Right renal pelvis (tissue), 4 donors: ENCODE measurements at places on chromosomes 16 and 17.

DNA sequence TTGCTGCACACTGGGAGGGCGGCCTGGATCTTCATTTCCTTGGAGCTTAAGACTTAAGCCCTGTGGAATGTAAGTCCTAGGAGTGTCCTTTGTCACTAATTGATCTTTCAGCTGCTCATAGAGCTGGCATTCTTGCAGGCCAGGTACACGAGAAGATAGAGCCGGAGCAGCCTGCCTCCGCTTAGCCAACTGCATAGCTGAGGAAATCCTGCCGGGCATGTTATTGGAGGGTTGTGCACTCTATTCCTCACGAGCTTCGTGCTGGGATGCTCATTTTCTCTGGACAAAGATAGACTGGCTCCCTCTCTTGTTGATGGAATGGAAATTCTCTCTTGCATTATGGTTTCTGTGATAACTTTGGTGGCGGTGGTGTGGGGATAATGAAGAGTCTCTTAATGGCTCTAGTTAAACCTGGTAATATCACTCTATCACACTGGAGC lies 76.9 kb downstream of the RPA1 start:
- DNase-seq, result no peak

- DNase-seq, result no peak
Measured at GRCh38 chr17:81735264-81736102, 23.4 kb downstream of the SLC25A10 start.

- no peak for DNase-seq
Measured at GRCh38 chr17:13076905-13077304, 59.1 kb upstream of the ELAC2 start.

- DNase-seq, result no peak
Measured at GRCh38 chr16:6143020-6143419, 1045.4 kb upstream of the EEF2KMT start.

GRCh38 chr16:85637808-85638647 lies 24.9 kb downstream of the GSE1 start:
- no peak for DNase-seq

GRCh38 chr17:77266891-77267341 lies 126.1 kb downstream of the SEC14L1 start:
- no peak for DNase-seq

DNA sequence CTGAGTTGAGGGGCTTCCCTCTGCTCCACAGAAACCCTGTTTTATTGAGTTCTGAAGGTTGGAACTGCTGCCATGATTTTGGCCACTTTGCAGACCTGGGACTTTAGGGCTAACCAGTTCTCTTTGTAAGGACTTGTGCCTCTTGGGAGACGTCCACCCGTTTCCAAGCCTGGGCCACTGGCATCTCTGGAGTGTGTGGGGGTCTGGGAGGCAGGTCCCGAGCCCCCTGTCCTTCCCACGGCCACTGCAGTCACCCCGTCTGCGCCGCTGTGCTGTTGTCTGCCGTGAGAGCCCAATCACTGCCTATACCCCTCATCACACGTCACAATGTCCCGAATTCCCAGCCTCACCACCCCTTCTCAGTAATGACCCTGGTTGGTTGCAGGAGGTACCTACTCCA lies 26.0 kb downstream of the STH start:
- DNase-seq, result no peak

DNA sequence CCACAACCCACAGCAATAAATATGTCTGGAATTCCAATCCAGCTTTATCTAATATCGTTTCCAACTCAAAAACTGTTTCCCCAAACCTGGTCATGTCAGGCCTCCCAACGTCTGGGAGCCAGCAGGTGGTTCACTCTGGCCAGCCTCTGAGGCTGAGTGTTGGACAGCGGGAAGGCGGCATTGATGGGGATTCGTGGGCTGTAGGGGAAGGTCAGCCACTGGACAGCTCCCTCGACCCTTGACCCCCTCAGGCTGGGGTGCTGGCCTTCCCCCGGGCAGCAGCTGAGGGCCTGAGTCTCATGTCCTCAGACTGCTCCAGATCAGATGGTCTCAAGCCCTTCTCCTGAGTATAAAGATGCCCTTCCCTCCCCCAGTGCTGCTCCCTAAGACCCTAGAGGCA lies 50.2 kb downstream of the SDK2 start:
- no peak for DNase-seq

DNA sequence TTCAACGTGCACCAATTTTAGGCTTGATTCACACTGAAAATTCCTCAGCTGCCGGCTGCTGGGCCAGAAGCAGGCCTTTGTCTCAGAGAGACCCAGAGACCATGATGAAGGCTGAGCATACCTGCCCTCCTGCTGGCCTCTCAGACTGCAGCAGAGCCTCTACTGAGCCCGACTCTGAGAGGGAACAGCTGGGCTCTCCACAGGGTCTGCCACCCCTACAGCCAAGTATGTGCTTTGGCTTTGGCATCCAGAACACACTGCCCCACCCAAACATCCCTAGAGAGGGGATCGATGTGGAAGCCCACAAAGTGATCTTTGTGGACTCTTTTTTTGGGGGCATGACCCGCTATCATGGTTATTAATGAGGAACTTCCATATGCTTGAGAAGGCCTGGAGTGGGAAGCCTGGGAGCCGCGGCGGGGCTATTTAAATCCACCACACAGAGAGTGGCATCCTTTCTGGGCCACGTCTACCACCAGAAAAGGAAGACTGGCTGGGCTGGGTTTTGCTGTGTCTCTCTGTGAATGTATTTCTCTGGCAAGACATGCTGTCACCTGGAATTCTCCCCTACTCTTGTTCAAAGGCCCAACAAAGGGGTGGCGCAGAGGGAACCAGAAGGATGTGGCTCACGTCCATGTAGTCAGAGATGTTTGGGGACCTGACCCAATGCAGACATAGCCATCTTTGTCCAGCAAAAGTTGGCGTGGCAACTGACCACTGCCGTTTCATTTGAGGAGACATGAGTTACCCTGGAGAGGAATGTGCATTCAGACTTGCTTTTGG lies 69.3 kb downstream of the GNAO1 start:
- no peak for DNase-seq

DNA sequence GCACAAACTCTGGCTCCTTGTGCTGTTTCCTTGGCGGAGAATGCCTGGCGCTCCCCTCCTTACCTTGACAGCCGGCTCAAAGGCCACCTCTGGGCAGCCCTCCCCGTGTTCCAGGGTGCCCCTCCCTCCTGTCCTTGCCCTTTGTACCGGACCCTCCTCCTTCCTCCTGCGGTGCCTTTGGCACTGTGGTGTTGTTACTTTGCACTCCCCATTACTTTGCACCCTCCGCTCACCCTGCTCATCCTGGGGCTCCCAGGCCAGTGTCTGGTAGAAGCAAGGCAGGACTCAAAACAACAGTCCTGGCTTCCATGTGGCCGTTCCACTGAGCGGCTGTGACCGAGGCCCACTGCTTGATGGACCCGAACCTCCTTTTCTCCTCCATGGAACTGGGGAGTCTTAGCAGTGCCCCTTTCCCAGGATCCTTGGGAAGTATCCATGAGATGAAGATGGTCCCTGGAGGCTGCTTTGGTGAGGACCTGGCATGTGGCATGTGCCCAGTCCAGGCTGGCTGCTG lies 147.8 kb downstream of the CMIP start:
- DNase-seq, result no peak

DNA sequence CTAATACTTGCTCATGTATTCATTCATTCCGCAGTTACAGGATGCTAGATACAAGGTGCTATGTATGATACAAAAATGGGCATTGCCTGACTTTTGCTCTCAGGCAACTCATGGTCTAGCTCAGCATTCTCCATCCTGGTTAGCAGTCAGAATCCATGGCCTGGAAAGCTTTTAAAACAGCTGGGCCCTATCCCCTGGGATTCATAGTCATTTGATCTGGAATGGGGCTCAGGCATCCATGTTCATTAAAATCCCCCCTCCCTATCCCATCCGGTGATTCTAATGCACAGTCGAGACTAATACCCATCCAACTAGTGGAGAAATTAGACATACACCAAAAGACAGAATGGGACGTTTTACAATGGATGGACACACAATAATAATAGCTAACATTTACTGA lies 104.1 kb upstream of the TMEM132E start:
- no peak for DNase-seq

- DNase-seq, result no peak
Measured at GRCh38 chr17:50280801-50281441, 6.7 kb downstream of the TMEM92 start.
